ENCODE measurements at places on chromosomes 12 and 14.

DNA sequence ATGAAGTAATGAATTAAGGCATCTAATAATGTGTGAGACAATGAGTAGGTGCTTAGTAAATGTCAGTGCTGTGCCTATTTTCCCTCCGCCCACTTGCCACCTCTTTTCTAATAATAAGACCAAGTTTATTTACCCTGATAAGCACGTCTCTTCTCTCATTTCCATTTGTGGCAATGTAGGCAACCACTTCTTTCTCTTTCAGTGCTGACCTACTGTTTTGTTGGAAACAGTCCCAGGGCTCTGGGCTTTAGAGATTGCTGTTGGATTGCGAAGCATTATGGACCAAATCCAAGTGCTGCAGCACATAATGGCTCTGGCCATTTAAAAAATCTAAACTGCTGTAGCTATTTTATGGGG, 141.3 kb upstream of the PLEKHG7 start:
- no peak for DNase-seq

- no peak for DNase-seq
Observed at GRCh38 chr12:26768611-26769603, 64.1 kb downstream of the ITPR2 start.

GRCh38 chr12:12954878-12955625, 3.1 kb upstream of the GPRC5D start:
- DNase-seq: no peak

- DNase-seq: no peak
Observed at GRCh38 chr12:106093246-106093645, 45.5 kb downstream of the NUAK1 start.

DNA sequence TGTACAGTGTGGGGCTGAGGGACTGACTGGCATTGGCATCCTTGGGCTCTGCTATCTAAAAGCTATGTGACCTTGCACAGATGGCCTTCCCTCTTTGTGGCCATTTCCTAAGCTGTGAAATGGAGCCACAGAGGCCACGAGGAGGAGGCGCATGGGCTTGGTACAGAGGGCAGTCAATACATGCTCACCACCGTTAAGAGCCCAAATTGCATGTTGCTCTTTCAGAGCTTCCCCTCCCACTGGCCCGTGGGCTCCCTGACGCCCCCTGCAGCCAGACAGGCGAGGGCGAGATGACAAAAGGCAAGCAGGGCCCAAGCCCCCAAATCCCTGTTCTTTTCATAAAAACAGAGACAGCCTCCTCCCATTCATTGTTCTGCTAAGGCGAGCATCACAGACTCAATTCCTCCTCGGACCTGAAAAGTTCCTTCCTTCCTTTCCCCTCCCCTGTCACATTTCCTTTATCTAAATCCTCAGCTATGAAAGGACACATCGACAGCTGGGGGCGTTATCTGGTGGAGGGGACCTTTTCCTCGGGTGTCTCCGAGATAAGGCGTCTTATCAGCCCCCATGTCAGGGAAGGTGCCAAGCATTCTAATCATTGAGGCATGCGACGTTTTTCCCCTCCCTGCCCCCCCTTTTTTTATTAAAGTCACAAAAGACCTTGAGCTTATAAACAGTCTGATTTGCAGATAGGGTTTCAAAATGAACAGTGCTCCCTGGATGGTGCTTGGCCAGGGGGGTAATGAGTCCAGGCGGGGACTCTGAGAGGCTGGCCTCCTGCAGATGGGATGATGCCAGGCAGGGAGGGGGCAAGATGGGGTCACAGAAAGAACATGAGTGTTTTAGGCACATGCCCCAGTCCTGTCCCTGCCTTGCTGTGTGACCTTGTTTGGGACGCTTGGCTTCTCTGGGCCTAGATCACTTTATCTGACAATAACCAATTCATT, 26.4 kb downstream of the FAM222A start:
- no peak for DNase-seq

DNA sequence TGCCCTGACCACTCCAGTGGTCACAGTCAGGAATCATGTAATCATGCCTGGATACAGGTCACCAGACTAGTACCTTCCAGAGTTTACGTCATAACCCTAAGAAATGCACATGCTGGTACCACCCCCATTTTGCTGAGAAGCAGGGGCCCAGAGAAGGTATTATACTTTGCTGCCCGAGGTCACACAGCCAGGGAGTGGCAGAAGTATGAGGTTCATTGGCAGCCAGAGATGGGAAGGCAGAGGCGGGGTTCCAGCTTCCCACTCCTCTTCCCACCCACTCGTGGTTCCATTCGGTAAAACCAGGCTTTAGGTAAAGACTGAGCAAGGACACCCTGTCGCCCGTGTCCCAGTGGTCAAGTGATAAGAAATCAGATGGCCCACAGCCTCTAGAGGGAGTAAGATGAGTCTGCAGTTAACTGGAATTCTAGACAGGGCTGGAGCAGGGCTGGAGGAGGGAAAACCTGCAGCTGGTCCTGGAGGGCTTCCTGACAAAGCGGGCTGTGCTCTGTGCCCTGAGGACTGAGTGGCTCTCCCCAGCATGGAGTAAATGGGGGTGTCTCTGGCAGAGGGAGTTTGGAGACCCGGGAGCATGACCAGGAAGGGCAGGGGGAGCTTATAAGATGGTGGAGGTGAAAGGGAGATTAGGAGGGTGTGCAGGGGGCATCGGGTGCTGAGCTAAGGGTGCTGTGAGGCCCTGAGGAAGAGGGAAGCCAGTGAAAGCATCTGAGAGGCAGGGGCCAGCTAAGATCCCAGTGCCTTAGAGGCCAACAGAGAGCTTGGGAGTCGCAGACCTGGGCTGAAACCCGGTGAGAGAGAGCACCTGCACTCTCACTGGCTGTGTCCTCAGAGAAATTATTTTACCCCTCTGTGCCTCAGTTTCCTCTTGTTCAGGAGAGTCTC, 5.7 kb downstream of the FAM222A start:
- DNase-seq: no peak

GRCh38 chr14:71319666-71320065, 412.4 kb downstream of the PCNX1 start:
- no peak for DNase-seq

DNA sequence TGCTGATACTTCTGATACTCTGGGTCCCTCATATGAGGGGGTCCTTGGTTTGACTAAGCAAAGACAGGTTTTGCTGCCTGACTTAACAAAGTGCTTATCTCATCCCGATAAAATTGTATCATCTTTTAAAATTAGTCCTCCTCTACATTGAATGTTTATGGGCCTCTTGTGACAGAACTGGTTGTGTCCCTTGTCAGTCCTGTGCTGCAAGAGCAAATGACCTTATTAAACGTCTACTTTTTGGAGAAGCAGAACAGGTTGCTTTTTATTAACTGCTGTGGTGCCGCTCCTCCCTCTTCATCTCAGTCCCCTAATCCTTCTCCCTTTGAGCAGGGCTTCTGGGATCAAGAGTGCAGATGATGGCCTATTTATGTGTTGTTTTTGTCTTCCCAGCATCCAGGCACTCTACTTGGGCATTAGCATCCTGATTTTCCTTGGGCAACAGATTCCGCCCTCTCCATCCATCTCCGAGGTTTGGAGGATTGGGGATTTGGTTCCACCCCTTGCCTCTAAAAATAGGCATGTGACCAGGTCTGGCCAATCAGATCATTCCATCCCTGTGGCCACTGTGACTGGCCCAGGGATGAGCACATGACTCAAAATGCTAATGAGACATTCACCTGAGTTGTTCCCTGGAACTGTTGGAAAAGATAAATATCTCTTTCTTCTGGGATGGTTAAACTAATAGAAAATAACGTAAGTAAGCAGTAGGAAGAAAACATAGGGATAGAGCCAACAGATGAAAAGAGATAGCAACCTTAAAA, 2.9 kb upstream of the DENR start:
- DNase-seq: no peak

DNA sequence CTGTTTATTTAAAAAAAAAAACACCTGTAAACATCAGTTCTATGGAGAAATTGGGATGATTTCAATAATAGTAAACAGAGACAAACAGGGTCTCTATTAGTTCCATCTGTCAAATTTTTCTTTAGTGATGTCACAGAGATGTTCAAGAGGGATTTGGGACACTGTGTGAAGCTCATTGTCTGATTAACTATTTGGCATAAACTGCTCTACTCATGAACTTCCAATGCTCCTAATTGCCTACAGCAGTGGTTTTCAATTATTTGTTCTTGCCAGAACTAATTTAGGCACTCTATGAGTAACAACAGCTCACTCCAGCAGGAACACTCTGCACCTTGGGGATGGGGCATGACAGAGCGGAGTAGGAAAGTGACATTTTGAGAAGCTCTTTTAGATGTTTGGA, 250.1 kb upstream of the PRKD1 start:
- no peak for DNase-seq

DNA sequence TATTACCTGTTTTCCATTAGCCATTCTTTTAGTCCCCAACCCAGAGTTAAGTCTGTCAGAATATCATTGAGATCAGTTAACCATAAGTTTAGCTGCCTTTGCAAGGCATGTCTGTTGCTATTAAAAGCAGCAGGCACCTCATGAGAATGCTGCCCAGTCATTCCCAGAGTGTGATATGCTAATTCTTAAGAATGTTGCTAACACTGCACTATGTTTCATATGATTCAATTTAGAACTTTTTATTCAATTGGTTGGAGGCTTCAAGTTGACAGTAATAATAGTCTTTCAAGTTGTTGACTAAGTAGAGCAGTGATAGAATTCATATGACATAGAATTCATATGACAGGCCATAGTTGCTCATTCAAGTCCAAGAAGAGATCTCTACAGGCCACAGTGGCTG, 292.3 kb downstream of the FUT8 start:
- DNase-seq: peak; percentile 41

DNA sequence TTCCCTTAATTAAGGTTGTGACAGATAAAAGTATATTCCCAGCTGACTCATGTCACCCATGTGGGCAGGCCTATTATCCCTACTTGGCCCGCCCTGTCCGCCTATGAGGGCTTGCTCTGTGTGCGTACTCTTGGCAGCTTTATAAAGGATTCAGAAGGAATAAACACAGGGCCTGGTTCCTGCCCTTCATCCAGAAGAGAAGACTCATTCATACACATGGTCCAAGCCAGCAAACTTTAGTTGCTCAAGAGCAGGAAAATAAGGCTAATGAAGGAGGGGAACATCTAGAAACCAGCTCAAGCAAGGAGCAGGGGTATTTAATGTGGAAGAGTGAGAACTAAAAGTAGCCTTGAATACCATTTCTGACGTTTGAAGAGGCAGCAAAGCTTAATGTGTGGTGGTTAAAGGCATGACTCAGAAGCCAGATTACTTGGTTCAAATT, 141.9 kb downstream of the CRADD start:
- no peak for DNase-seq

GRCh38 chr14:93295541-93296220, 37.2 kb downstream of the BTBD7 start:
- DNase-seq: no peak

GRCh38 chr12:103050273-103050672, 92.8 kb downstream of the ASCL1 start:
- no peak for DNase-seq

DNA sequence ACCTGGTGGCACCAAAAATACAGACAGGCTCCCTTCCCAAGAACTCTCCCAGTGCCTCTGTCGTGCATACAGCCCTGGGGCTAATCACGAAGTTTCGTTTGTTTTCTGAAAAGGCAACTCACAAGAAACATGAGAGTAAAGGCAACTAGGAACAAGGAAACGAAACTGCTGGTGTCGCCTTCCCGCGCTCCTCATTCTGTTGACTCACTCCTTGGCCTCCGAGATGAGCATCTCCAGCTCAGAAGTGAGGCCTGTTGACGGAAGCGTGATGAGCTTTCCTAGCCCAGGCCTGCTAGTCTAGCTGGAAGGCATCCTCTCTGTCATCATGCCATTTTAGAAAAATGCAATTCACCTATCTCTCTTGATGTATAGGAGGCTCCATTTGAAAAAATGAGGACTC, 50.5 kb downstream of the TTC9 start:
- no peak for DNase-seq

DNA sequence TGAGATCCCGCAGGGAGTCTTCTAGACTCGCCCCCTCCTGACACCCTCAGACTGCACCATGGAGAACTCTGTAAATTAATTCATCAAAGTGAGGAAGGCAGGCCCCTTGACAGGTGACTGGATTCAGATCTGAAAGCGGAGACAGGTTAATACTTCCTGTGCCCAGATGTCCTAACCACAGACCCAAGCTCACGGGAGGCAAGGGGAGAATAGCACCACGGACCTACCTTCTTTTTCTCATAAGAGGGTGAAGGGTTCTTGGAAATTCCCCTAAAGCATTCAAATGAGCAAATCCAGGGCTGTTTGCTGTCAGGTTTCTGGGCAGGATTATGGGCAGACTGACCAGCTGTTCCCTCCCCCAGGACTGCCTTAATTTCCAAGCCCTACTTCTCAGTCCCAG, 170.0 kb downstream of the ZFP36L1 start:
- no peak for DNase-seq

- DNase-seq: no peak
Observed at GRCh38 chr12:75419841-75420240, 29.0 kb downstream of the GLIPR1L2 start.

DNA sequence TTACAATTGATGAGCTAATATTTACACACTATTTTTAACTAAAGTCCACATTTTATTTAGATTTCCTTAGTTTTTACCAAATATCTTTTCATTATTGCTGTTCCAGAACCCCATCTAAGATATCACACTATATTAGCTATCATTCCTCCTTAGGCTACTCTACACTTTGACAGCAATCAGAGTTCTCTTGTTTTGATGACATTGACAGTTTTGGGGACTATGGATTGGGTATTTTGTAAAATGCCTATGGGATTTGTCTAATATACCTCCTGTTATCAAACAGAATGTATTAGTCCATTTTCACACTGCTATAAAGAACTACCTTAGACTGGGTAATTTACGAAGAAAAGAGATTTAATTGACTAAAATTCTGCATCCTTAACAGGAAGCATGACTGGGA, 489.1 kb downstream of the FOXG1 start:
- no peak for DNase-seq

- no peak for DNase-seq
Observed at GRCh38 chr12:1777798-1778197, 42.6 kb upstream of the LRTM2 start.

DNA sequence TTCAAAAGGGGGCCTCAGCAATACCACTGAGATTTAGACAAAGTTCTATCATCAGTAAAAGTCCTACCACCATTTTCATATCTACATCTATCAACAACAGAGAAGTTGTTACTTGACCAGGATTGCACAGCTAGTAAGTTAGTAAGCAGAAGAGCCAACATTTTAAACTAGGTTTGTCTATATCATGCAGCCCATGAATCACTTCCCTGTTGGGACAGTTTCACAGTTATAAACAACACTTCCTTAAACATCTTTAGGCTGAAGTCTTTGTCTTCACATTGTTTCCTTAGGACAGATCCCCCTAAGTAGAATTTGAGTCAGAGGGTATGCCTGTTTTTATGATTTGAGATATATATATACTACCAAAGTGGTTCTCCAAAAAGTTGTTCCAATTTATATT, 68.5 kb downstream of the DAO start:
- no peak for DNase-seq

GRCh38 chr12:58117201-58117600, 175.8 kb downstream of the ATP23 start:
- DNase-seq: no peak
